ENCODE measurements at places on chromosomes 5 and 9.

GRCh38 chr9:95481000-95481399 lies 35.8 kb downstream of the PTCH1 start:
- DNase-seq: no peak

DNA sequence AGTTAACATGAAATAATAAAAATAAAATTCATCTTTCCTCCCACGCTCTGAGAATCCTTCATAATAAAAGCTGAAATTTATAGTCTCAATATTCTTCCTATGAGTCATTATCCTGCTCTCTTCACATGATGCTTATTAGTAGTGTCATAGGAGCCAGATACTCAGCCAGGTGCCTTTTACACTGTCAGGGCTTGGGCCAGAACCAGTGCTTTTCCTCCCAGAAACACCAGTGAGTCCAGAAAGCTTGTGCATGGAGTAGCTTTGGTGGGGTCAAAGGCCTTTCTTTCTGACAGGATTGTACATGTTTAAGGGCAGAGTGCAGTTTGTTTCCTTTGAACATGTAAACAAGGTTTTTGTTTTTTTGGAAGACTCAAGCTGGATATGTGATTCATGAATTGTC lies 6.8 kb downstream of the LSM11 start:
- no peak for DNase-seq

- DNase-seq: no peak
Measured at GRCh38 chr5:101686536-101687157, 609.4 kb downstream of the SLCO4C1 start.

DNA sequence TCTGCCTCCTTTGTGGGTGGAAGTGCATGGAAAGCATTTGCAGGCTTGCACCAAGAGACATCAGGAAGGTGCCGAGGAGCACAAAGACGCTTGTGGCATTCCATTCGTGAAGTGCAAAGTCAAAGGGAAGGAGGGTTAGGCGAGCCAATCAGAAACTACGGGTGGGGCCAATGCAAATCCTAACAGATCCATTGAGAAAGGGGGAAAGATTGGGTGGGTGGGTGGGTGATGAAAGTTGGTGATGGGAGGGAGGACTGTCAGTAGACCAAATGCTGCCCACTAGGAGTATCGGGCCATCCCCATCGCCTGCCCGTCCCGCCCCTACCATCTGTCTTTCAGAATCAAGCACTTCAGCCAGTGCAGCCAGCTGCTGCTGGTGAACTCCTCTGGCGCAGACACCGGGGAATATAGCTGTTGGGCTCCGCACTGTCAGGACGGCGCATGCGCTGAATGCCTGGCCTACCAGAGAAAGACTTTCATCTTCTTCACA lies 17.1 kb upstream of the ANXA6 start:
- DNase-seq: no peak

DNA sequence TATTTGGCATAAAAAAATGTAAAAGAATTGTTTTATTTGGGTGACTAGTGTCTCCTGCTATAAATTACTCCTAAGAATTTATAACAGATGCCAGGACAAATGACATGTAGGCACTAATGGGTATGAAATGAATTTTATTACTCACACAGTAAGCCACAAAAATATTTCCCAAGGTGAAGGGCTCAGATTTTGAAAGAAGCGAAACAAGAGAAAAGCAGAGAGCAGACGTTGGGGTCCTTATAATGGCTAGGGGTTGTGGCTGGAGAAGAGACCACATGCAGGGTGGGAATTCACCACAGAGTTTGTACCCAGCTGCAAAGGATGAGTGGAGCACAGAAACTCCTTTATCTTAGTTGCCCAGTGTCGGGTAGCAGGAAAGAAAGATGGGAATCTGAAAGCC lies 45.0 kb upstream of the PRR16 start:
- DNase-seq: no peak

DNA sequence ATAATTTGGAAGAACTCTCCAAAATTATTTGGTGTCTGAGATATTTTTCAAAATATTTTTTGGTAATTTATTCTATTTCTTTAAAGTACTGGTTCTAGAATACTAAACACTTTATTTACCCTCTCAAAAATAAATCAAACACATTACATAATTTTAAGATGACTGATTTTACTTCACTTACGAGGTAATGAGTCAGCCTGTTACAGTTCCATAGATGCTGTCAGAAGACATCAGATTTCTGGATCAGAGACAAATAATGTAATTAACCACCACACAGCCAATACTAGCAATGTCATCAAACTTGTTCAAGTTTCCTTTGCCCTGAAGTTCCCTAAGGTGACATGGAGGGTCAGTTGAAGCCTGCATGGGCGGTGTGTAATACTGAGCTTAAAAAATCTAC lies 106.1 kb upstream of the CDH9 start:
- DNase-seq: no peak

DNA sequence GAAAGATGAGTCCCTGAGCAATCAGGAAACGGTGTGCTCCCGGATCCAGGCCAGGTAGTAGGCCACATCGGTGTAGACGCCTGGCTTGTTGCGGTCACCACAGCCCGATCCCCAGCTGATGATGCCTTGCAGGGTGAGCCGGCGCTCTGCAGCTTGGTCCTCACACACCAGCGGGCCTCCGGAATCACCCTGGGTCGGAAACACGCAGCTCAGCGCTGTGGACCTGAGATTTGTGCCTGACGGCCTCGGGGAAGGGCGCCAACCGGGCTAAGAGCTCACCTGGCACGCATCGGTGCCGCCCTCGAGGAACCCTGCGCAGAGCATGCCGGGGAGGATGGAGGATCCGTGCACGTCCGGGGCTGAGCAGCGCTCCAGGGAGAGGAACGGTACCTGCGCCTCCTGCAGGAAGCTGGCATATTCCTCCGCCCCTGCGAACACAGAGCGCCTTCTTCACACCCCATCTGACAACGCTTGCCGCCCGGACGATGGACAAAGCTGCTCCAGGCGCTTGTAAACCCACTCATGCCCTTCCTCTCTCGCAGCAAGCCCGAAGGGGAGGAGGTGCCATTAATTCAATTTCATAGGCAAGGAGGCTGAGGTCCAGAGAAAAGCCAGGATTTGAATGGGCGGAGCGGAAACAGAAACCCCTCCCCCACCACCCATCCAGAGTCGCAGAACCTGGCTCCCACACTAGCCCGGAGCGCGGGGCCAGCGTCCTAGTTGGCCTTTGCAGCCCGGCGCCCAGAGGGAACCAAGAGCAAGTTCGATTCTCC lies 2.0 kb upstream of the PFN3 start:
- DNase-seq: no peak

DNA sequence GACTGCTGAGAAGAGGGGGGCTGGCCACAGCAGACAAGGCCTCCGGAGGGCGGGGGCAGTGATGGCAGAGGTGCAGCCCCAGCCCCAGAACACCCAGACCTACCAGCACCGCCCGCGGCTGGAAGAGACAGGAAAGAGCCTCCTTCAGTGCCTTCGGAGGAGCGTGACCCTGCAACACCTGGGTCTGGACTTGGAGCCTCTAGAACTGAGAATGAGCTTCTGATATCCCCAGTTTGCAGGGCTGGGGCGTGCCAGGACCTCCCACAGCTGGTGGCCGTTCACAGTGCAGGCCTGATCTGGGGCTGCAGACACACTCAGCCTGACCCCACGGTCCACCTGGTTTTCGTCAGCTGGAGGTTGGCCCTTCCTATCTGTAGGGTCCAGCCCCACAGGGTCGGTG lies 9.1 kb downstream of the LCN10 start:
- no peak for DNase-seq

DNA sequence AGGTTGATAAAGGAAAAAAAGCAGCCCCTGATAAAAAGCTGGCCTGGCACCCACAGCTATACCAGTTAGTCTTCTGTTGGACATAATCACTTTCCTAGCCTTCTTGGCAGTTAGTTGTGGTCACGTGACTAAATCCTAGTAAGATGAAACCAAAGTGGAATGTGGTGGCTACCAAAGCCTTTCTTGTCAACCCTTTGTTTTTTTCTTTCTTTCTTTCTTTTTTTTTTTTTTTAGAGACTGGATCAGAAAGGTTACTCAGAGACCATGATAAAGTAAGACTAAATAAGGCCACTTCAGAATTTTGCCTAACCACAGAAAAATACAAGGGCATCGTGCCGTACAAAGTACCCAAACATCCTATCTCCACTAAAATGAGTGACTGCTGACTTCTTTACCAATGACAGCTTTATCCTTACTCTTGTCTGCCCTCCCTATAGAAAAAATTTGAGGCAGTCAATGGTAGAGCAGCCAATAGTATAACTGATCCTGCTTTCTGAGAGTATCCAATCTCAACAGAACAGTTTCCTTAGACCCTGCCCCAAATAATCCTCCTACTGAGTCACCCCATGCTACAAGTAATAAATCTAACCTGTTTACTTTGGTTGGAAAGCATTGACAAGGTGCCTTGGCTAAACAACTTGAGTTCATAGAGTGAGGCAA lies 14.2 kb upstream of the KIF27 start:
- DNase-seq: no peak

DNA sequence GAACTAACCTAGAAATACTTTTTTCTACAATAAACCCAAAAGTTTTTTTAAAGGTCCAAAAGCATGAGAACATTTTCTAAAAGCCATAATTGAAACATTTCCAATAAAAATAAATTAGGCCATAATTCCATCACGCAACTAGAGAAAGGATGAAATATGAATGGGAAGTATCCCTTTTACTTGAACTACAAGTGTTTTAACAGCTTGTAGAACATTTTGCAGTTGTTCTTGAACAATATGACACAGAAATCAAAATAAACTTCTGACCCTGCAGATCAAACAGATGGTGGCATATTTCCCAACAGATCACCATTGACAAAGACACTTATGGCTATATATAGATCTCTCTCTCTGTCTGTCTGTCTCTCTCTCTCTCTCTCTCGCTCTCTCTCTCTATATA lies 624.4 kb downstream of the PSAT1 start:
- no peak for DNase-seq

- DNase-seq: peak; percentile 42
Measured at GRCh38 chr5:97009212-97009898, 73.5 kb downstream of the LNPEP start.

GRCh38 chr5:76473661-76474060 lies 70.6 kb downstream of the IQGAP2 start:
- no peak for DNase-seq

DNA sequence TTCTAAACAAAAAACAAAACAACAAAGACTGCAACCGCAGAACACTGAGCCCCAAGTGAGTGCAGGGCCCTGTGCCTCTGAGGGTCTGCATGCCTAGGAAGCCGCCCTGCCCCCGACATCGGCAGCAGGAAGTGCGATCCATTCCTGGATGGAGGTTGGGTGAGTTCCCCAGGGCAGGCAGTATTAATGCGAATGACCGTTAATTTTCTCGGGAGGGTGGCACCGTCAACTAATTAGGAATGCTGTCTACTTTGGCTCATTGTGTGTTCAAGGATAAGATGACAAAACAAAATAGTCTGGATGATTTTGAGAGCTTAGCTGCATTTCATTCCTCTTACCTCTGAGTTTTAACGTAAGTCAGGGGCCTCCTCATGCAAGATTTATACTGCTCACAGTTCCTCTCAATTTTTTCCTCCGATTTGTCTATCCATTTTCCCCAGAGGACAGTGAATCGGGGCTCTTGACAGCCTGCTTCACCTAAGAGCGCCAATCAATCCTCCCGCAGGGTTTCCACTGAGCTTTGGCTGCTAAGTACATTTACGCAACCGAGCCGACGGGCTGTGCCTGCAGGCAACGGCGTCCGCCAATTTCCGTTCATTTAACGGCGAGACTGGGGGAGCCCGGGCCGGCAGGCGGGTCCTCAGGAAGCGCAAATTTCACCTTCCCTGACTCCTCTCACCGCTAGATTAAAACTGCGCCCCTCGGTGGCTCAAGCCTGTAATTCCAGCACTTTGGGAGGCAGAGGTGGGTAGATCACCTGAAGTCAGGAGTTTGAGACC lies 2.9 kb upstream of the NXNL2 start:
- no peak for DNase-seq
